Right ventricle myocardium superior (tissue), 1 donor: ENCODE measurements at places on chromosomes 2 and 18.

DNA sequence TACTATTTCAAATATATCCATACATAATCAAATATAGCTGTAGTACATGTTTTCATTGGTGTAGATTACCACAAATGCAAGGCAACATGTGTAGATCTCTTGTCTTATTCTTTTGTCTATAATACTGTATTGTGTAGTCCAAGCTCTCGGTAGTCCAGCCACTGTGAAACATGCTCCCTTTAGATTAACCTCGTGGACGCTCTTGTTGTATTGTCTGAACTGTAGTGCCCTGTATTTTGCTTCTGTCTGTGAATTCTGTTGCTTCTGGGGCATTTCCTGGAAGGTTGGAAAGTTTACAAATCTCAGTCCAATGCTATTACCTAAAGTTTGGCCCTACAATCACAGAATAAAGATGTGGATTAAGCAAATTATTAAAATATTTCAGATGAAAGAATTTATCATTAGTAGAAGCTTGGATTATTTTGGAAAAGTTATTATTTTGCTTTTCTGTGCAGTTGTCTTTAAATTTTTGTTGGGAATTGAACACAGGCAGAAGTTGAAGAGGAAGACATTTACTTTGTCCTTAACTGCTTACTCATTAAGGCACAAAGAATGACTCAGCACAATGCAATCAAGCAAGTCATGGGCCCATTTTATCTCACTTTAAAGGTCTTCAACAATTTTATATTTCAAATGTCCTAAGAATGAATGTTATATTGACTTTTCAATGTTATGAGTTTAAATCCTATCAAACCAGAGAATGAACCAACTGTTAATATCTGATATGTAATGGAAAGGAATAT lies 103.4 kb upstream of the CAVIN2 start:
- DNase-seq, result no peak

DNA sequence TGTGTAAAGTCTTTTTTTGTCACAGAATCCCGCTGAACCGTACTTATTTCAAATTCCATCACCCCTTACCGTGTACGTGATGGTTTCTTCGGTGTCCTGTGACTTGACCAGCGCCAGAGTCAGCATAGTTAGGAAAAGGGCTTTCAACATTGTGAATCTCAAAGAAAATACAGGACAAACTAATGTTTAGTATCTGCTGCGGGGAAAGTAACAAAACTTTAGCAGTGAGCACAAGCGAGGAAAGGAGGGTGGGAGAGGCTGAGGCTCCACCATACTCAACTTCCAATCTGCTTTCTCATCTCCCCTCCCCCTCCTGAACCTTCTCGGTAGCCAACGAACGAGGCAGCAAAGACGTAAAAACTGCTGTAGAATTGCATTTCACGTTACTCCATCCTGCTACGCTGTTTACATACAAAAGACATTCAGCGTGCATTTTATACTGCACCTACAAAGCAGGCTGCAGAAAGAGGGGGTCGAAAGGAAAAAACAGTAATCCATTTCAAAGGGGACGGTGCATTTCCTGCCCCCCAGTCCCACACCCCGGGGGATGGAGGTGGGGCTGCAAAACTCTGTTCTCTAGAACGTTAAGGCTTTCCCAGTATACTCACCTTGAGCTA lies 1.2 kb downstream of the EFEMP1 start:
- no peak for DNase-seq

DNA sequence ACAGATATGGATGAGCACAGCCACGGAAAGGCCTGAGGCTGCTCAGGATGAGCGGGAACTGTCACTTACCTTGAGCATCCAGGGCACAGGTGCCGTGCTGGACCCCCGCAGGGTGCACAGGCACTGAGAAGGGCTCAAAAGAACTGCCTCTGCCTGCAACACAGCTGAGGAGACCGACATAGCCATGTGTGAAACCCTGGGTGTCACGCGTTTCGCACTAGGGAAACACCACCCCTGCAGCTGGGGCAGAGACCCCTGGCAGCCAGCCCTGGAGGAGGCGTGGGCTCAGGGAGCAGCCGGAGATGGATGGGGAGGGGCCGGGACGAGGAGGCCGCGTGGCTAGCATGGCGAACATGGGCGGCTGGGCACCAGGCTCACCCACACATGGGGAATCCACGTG lies 228.9 kb downstream of the EIPR1 start:
- no peak for DNase-seq

DNA sequence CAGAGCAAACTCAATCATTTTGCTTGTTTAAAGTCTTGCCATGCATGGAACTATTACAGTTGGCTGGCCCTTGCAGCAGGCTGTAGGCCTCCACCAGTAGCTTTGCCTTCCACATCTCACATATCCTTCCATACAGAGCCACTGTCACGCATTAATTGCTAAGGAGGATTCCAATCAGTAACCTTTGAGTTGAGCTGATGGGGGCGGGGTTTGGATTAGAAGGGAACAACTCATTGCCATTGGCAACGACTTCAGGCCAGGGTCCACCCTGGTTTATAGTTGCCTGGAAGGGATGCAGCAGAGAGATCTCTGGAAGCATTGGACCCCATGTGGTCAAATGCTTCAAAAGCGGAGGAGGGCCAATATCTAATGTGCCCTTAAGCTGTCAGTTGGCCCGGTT lies 63.3 kb upstream of the TTC39C start:
- DNase-seq, result no peak

DNA sequence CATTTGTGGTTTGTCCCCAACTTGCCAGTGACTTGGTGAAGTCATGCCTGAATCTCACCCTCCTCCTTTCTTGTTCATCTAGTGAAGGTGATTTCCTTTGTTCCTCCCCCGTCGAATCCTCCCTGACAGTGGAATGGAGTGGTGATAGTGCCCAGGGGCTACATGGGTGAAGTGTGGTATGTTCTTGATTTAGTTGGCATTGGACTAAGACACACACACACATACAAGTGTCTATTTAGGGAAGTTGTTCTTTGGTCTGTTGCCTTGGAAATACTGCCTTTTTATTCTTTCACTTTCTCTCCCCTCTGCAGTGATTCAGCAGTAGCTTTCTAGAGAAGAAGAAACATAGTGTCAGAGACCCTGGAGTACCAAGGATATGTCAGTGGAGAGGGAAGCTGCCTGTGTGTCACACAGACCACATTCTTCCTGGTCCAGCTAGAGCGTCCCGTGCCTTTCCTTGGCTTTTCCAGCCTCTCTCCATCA lies 10.9 kb downstream of the INPP4A start:
- DNase-seq, result no peak

GRCh38 chr2:146260551-146260950 lies 1584.3 kb upstream of the ACVR2A start:
- DNase-seq, result no peak

- no peak for DNase-seq
These were observed 111.8 kb downstream of the ZNF407 start for GRCh38 chr18:74709452-74709851.
